ENCODE measurements at places on chromosomes 4 and X. TPM values are rescaled to one million over a fixed set of nuclear protein-coding genes. Genes with fewer than 3 reads are reported as not detected.
A peak's percentile ranks its signal among the peaks of the same experiment; 100 is the strongest.

The ARSJ gene
- 3.6 TPM for polyA plus RNA-seq

DNA sequence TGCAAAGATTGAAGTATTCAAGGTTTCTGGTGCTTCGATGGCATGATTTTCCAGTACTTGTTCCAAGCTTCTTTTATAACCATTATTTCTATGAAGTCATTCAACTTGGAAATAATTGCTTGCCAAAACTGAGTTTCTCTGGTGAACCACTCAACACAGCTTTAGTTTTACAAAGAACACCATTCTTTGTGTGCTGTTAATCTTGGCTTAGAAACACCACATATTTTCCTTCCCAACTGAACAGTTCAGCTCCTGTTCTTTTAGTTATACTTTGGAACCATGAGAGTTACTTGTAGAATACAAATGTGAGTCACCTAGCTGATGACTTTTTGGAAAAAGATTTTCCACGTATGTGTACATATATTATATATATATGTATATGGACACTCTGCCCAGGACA is 32.7 kb downstream of the TMEM47 start:
- DNase-seq = no peak

The GLRA3 gene
- polyA plus RNA-seq = not detected

GRCh38 chrX:49949961-49950360 is 27.6 kb downstream of the CLCN5 start:
- no peak for DNase-seq

The POU4F2 gene
- not detected for polyA plus RNA-seq

The PAGE4 gene
- polyA plus RNA-seq = not detected

DNA sequence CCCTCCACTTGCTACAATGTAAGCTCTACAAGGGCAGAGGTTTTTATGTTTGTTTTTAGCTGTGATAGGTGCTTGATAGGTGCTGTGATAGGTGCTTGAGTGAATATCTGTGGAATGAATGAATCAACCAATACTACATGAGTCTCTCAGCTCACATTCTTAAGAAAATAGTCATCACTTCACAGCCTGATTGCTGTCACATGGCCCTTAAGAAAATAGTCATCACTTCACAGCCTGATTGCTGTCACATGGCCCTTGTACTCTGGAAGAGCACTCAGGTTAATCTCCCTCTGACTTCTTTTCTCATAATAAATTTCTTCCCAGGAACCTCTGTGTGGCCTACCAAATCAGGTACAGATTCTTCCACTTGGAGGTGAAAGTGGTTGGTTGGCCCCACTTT is 335.2 kb downstream of the TENM3 start:
- peak; percentile 12 for DNase-seq

DNA sequence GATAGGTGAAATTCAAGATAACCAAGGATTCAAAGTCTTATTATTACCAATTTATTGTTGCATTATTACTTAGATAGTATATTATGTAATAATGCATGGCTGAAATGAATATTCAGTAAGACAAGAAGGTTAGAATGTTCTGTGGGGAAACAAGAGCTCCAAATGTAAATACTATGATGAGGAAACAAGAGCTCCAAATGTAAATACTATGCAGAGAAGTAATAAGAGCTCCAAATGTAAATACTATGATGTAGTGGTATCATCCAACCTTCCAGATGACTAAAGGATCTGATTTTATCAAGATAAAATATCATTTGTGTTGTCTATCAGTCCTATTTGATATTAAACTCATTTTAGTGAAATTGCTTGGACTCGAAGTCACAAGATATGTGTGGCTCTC is 82.2 kb upstream of the PCDH18 start:
- DNase-seq = no peak

GRCh38 chr4:102604222-102604940 is 103.2 kb downstream of the NFKB1 start:
- no peak for DNase-seq

The RAB40A gene
- 0.08 TPM for polyA plus RNA-seq

GRCh38 chr4:26082565-26082964 is 168.5 kb downstream of the SMIM20 start:
- DNase-seq = no peak

DNA sequence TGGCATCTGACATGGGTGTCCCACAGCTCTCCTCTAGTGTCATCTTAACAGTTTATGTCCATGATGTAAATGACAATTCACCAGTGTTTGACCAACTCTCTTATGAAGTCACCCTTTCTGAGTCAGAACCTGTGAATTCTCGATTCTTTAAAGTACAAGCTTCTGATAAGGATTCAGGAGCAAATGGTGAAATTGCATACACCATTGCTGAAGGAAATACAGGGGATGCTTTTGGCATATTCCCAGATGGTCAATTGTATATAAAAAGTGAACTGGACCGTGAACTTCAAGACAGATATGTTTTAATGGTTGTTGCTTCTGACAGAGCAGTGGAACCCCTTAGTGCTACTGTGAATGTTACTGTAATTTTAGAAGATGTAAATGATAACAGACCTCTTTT is 4.6 kb downstream of the FAT4 start:
- DNase-seq = no peak

DNA sequence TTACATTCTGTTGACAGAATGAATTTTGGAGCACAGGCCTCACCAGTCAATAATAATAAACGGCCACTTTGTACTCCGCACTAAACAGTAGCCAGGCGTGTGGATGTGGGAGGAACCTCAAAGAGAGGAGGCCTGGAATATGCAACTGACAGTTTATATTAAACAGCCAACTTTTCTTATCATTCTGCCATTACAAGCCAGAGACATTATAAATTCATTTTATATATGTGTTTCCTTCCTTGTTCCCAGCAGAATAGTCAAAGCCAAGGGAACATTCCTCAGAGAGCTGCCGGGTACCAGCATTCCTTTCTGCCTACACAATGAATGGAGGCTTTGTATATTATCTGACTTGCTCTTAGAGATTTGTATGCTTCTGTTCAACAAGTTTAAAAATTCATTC is 436.5 kb upstream of the FTHL17 start:
- DNase-seq = no peak

The SSX3 gene
- polyA plus RNA-seq = not detected

DNA sequence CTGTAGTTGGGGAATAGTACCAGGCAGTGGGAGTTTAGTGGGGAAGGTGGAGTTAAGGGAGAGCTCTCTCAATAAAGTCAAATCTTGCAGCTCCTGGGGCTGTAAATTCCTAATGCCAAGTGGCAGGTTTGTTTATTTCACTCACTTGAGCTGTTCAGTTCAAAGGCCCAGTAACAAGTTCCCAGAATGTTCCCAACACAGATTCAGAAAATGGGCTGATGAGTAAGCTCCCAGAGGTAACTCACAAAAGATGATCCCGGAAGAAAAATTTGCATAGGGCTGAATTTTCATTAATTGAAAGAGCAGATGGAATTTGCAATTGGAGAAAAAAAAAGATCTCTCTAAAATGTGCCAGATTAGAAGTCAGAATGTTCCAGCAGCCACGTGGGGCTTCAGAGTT is 286.2 kb downstream of the EVC2 start:
- no peak for DNase-seq

GRCh38 chr4:25361253-25361652 is 15.8 kb upstream of the ANAPC4 start:
- no peak for DNase-seq

The MAGEA1 gene
- polyA plus RNA-seq = not detected

GRCh38 chr4:59500103-59500502 is 1700.0 kb upstream of the ADGRL3 start:
- no peak for DNase-seq

- no peak for DNase-seq
Observed at GRCh38 chr4:8591626-8592365, 769 bp upstream of the CPZ start.

GRCh38 chrX:97397371-97397770 is 513.7 kb downstream of the RPA4 start:
- DNase-seq = no peak

GRCh38 chr4:113043591-113043990 is 5.9 kb upstream of the ANK2 start:
- no peak for DNase-seq

DNA sequence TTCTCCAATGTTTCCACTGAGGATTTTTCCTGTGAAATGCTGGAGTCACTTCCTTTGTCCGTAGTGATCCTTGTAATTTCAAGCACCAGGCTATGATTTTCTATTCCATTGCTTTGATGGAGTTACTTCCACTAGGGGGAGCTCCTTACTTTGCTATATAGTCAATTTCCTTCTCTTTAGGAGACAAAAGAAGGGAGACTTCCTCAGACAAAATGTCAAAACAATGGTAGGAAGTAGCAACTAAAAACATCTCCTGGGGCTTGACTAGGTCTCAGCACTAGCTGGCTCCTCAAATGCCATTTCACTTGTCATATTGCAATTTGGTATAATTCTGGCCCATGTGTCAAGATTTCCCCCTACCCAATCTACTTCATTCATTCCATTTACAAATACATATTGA is 24.1 kb downstream of the ZCCHC12 start:
- peak; percentile 51 for DNase-seq

The KIF4A gene
- polyA plus RNA-seq = 26.5 TPM

DNA sequence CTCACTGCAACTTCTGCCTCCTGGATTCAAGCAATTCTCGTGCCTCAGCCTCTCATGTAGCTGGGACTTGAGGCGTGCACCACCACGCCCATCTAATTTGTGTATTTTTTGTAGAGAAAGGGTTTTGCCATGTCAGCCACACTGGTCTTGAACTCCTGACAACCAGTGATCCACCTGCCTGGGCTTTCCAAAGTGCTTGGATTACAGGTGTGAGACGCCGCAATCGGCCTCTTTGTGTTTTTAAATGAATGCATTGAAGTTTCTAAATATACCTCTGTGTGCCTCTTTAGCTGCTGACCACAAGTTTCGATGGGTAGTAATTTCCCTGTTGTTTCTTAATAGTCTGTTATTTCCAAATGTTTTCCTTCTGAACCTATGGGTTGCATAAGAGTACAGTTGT is 765.3 kb upstream of the GRIA3 start:
- DNase-seq = no peak

GRCh38 chr4:16043642-16044498 is 40.0 kb downstream of the PROM1 start:
- no peak for DNase-seq

GRCh38 chr4:151267822-151268535 is 9.0 kb upstream of the PRSS48 start:
- no peak for DNase-seq

The ARMCX1 gene
- polyA plus RNA-seq = 0.48 TPM

The ADRA2C gene
- 4.8 TPM for polyA plus RNA-seq

- DNase-seq = no peak
Observed at GRCh38 chr4:188876881-188877280, 737.6 kb downstream of the TRIML1 start.

The TLR10 gene
- polyA plus RNA-seq = not detected

The CASP3 gene
- 18.3 TPM for polyA plus RNA-seq

DNA sequence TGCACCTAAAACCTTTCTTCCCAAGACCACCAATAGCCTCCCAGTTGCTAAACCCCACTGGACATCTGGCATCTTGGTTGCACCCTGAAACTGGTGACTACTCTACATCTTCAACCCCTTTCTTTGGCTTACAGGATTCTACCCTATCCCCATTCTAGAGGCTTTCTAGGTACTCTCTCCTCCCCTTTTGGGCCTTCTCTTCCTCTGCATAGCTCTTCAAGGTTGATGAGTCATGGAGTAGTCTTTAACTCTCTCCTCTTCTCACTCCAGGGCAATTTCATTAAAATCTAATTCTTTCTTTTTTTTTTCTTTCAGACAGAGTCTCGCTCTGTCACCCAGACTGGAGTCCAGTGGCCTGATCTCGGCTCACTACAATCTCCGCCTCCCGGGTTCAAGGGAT is 16.8 kb downstream of the APOO start:
- no peak for DNase-seq

GRCh38 chrX:1649621-1650020 is 34.8 kb downstream of the ASMT start:
- DNase-seq = no peak

GRCh38 chr4:147378780-147379179 is 102.1 kb upstream of the EDNRA start:
- no peak for DNase-seq

The GPR119 gene
- polyA plus RNA-seq = not detected

The STPG2 gene
- not detected for polyA plus RNA-seq

The MAGED4B gene
- polyA plus RNA-seq = 2.3 TPM

The MAGEA12 gene
- 0.12 TPM for polyA plus RNA-seq

DNA sequence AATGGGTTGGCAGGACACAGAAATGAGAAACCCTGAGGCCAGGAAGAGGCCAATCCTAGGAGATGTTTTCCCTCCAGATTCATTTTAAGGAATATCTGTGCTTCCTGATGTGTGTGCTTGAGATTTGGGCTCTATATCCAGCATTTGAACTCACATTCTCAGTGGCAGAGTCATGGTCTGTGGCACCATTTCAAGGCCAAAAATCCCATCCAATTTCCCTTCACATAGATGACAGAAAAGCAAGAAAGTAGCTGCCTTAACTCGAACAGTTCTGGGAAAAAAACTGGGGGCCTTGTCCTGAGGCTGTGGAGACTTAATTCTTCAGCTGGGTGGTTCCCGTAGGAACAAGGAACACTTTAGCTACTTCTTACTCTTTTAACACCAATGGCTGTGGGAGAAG is 27.4 kb downstream of the TAF7L start:
- DNase-seq = no peak

- peak; percentile 46 for DNase-seq
Observed at GRCh38 chr4:7867701-7868435, 71.8 kb downstream of the AFAP1 start.

- DNase-seq = no peak
Observed at GRCh38 chr4:84110040-84110439, 389.1 kb downstream of the NKX6-1 start.

- no peak for DNase-seq
Observed at GRCh38 chr4:13535708-13536361, 8.5 kb downstream of the NKX3-2 start.

The DUX4 gene
- not detected for polyA plus RNA-seq

- no peak for DNase-seq
Observed at GRCh38 chr4:100169491-100170485, 20.5 kb downstream of the DDIT4L start.

DNA sequence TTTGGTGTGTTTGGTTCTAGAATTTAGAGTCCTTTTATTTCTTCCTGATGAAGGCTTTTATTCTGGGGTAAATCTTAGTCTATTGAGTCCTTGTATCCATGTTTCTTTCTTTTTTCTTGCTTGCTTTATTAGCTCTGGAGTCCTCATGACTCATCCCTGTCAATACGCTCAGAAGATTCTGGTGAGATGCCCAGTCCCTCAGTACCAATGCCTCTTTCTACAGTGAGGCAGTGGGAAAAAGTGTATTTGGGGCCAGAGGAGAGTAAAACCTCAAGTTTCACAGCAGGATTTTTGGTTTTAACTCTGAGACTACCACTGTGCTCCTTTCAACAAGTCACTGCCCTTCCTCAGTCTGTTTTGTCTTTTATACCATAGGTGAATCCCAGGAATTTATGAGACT is 368.0 kb downstream of the GBA3 start:
- DNase-seq = no peak

GRCh38 chr4:185502386-185502785 is 30.9 kb upstream of the CCDC110 start:
- DNase-seq = no peak

GRCh38 chrX:46180258-46180687 is 364.9 kb downstream of the ZNF674 start:
- no peak for DNase-seq

- no peak for DNase-seq
Observed at GRCh38 chrX:64843224-64843623, 133.0 kb downstream of the ZC4H2 start.

All from A549 (cell line).